ENCODE measurements at places on chromosomes 11 and 22.

DNA sequence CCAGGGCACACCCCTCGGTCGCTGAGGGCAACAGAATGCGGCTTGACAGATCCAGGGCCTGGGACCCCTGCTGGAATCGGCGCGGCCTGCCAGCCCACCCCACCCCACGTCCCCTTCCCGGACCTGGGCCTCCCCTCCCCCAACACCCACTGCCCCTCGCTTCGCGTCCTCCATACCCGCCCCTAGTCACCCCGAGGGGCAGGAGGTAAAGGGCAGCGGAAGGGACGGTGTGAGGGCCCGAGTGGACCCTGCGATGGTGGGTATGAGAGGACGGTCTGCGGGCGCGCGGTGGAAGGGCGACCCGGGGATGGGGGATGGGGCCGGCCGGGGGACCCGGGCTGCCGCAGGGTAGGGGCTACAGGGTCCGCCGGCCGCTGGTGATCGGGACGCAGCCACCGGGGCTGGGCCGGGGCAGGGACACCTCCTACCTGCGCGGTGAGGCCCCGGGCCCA is 311 bp downstream of the APBB1 start:
- no peak for DNase-seq

GRCh38 chr11:7032692-7033091 is 12.4 kb downstream of the NLRP14 start:
- no peak for DNase-seq

DNA sequence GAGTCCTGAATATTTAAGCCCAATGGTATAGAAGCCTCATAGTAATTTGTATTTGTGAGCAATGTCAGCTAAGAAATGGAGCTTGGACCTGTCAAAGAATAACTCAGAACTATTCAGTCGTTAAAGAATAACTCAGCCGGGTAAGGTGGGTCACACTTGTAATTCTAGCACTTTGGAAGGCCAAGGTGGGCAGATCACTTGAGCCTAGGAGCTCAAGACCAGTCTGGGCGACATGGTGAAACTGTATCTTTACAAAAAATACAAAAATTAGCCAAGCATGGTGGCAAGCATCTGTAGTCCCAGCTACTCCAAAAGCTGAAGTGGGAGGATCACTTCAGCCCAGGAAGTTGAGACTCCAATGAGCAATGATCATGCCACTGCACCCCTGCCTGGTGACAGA is 1526.5 kb downstream of the LRRC4C start:
- DNase-seq = no peak

DNA sequence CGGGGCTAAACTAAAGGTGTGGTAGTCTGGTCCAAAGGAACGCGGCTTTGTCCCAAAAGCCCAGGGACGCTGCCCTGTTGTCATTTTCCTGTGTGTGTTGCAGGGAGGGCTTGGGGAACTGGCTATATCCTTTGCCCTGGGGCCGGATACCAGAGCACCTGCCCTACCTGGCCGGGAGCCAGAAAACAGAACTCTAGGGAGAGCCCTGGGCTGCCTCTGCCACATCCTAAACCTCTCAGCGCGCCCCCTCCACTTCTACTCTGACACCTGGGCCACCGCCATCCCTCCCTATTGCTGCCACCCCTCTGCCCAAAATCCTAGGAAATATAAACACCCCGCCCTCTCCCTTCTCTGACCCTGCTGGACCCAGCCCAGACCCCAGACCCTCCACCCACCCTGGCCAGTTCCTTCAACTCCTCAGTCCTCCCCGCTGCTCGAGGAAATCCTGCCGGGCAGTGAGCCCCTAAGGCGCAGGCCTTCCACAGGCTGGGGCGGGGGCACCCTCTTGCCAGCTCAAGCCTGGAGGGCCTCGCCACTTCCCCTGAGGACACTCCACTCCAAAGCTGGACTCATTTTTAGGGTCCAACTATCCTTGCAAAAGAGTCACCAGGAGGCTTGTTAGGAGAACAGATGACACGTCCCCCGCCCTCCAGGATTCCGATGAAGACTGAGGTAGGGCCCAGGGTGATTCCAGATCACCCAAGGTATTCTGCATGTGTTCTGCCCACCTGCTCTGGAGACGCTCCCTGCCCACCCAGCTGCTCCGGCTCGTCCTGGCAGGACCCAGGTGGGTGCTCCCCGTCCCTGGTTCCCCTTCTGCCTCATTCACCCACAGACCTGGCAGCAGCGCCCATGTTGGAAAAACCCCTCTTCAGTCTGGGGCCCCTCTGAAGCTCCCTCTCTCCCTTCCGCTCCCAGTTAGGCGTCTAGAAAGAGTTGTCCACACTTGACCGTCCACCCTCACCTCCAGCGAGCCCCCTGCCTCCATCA is 12.2 kb downstream of the KCTD17 start:
- DNase-seq = peak; percentile 23

DNA sequence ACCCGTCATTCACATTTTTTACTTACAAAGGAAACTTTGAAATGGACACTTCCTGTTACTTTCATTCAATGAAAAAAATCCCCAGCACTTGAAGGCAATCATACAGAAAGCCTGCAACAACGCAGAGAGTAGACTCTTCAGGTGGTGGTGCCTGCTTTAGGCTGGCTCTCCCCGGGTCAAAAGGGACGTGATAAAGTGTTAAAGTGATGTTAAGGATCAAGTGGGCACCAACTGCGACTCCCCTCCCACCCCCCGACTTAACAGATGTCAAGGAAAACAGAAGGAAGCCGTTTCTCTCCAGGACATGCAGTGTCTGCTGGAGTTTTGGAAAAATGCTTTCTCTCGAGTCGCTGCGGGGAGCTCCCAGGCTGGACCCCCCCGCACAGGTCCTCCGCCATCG is 414 bp upstream of the PNPLA3 start:
- no peak for DNase-seq

DNA sequence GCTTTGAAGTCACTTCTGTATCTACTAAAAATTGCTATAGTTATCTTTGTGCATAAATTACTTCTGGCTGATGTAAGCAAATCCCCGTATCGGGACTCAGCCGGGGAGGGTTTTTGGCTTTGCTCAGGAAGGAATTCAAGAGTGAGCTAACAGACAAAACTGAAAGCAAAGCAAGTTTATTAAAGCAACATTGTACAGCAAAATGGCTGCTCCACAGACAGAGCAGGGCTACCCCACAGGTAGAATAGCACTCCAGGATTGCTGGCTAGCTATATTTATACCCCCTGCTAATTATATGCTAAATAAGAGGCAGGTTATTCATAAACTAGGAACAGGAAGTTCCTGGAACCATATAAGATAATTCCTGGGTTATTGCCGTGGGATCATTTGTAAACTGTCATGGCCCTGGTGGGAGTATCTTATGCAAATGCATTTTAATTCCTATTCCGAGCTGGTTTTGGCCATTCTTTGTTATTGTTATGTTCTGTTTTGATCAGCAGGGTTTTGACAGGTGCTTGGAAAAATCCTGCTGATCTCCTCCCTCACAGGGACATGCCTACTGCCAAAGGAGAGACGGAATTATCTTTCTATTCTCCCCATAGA is 15.2 kb downstream of the MIF start:
- DNase-seq = no peak

- DNase-seq = peak; percentile 61
Observed at GRCh38 chr11:23679041-23679440, 817.8 kb upstream of the LUZP2 start.

DNA sequence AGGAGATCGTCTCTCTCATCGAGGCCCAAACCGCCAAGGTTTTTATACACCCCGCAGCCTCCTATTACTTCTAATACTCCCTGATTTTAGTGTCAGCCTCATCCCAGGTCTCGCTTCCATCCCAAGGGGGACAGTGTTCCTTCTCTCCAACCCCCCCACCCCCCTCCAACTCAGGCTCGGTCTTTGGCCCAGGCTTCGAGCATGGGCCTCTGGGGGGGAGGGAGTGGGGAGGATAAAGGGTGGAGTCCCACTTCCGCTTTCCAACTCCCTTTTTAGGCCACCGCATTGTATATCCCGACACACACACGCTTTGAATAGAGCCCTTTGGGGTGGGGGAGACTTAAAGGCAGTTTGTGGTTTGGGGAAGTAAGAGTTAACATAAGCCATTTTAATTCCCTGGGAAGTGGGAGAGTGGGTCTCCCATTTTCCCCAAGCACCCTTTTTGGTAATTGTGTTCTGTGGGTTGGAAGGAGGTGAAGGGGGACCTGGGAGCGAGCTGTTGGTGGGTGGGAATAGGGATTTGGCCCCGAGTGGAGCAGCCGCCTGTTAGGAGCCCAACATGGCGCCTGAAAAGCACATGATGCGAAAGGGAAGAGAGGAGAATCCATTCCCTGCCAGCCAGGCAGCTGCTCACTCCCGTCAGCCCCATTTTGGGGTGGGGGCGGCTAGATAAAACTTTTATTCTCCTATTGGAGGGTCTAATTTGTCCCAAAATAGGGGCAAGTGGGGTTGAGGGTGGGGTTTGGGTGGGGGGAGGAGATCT is 844 bp downstream of the PCF11 start:
- peak; percentile 66 for DNase-seq
